Tibial artery (tissue), 4 donors: ENCODE measurements at places on chromosomes 5 and 9.

DNA sequence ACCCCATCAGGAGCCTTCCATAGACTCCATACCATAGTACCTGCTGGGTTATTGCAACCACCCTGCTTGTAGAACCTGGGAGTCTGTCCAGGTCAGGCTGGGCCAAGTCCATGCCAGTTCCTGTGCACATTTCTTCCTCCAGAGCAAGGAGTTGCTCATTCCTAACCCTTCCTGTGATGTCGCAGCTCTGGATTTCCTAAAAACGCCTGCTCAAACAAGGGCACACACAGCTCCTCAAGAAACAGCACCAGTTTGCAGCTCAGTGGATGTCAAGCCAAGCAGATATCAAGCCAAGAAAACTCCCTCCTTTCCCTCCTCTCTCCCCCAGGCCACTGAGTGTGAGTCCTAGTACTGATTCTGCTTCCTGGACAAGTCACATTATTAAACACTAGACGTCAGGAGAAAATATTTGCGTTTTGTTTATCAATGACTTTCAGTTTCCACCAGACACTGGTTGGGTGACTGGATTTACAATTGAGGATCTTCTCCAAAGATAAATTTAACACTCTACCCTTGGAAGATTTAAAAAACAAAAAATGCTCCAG is 59.6 kb downstream of the SLC1A1 start:
- DNase-seq = no peak

DNA sequence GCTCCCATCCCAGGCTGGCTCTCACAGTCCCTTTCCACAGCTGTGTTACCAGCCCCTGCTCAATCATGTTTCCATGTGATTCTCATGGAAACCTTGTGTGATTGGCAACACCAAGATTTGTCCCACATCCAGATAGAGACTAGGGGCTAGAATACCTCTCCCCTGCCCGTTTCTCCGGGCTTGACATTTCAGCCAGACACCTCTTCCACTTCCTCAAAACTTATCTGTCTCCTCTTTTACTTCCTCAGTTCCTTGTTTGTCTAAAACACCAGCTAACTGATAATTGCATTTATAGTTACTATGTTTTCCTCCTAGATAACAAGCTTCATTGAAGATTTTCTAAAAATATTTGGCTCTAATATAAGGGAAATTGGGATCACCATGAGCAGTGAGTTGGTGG is 16.6 kb upstream of the KCNMB1 start:
- no peak for DNase-seq

- no peak for DNase-seq
These were observed 160.2 kb upstream of the TBCA start for GRCh38 chr5:77936365-77936693.

- DNase-seq = no peak
These were observed 49.0 kb downstream of the PDE8B start for GRCh38 chr5:77259476-77259875.

DNA sequence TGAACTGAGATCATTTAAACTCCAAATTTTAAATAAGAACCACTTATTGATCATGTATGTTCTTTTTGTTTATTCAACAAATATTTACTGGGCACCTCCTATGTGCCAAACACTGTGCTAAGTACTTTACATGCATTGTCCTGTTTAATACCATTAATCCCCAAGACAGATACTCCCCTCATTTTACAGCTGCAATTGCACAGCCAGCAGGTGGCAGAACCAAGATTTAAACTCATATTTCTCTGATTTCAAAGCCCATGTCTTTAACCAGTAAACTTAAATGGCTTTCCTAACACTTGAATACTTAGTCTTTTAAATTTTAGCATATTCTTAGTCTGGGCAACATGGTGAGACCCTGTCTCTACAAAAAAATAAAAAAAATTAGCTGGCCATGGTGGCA is 43.4 kb upstream of the KIAA1958 start:
- no peak for DNase-seq

DNA sequence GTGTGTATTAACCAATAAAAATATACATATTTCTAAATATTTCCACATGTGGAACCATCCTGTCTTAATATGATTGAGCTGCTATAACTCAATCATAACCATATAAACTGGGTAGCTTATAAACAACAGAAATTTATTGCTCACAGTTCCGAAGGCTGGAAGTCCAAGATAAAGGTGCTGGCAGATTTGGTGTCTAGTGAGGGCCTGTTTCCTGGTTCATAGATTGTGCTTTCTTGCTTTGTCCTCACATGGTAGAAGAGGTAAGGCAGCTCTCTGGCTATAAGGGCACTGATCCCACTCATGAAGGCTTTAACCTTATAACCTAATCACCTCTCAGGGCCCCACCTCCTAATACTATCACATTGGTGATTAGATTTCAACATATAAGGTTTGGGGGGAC is 14.0 kb upstream of the PRKAA1 start:
- DNase-seq = no peak

- no peak for DNase-seq
These were observed 75.5 kb upstream of the PALM2AKAP2 start for GRCh38 chr9:109704546-109704945.

DNA sequence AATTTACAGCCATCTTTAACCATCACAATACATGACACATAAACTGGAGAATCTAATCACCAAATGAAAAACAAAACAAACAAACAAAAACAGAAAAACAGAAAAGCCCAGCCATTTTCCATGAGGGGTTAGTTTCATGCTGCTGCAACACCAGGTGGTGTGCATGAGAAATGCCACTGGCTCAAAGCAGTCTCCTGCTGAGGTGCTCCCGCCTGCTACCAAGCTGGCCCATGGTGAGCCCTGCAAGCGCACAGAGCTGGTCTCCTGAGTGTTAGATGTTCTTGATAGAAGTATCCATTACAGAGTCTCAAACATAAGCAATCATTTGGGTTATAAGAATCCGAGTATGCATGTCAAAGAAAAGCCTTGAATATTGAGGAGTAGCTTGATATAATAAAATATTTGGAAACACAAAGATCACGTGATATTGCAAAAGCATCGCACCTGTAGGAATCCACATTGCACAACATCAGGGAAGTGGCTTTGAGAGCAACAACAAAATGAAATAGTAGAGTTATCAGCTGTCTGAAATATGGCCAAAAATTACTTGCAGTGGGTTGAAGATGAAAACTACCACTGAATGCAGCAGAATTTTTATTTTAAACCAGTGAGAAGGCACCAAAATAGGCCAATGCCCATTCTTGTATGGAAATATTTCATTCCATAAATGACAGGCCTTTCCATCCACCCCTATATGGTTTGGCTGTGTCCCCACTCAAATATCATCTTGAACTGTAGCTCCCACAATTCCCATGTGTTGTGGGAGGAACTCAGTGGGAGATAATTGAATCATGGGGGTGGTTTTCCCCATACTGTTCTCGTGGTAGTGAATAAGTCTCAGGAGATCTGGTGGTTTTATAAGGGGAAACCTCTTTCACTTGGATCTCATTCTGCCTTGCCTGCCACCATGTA is 194.8 kb downstream of the SYK start:
- no peak for DNase-seq

- DNase-seq = no peak
These were observed 64.8 kb downstream of the HMCN2 start for GRCh38 chr9:130330202-130330862.

DNA sequence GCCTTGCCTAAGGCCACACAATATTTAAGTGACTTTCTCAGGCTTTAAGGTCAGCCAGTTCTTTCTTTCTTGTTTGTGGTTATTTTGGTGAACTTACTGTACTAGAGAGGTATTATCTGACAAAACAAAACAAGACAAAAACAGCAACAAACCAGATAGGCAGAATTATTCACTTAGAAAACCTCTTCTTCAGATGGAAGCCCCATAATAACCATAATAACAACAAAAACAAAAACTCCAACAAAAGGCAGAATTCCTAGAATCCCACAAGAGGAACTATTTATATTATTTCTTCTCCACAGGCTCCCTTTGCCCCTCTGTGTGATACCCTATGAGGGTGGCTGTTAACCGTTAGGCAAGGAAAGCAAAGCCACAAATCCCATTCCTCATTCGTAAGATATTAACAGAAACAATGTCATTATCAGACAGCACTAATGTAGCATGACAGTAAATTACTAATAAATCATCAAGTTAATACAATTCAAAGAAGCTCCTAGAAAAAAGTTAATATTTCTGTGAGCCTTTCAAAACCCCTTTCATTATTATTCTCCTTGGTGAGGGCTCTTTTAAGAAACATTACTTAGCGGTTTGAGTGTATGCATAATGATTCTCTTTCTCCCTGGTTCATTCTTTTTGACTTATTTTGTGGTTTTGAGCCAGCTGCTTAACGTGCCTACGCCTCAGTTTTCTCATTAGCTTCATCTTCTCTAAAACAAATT is 274.9 kb downstream of the EFNA5 start:
- DNase-seq = no peak

GRCh38 chr5:67102708-67103107 is 93.9 kb downstream of the CD180 start:
- no peak for DNase-seq

GRCh38 chr5:69042500-69042899 is 51.3 kb upstream of the SLC30A5 start:
- DNase-seq = no peak
